ENCODE measurements at places on chromosomes 16 and 17.

GRCh38 chr16:59126486-59126885, 392.4 kb upstream of the GOT2 start:
- no peak for DNase-seq

GRCh38 chr16:21301168-21301894, 23.2 kb upstream of the CRYM start:
- DNase-seq: no peak

GRCh38 chr16:4894276-4895150, 42.4 kb downstream of the PPL start:
- DNase-seq: no peak

GRCh38 chr17:56978441-56979090, 635 bp downstream of the SCPEP1 start:
- no peak for DNase-seq

GRCh38 chr16:48959747-48960146, 321.9 kb downstream of the CBLN1 start:
- DNase-seq: no peak

GRCh38 chr16:31157136-31157535, 7.3 kb upstream of the PRSS36 start:
- no peak for DNase-seq

DNA sequence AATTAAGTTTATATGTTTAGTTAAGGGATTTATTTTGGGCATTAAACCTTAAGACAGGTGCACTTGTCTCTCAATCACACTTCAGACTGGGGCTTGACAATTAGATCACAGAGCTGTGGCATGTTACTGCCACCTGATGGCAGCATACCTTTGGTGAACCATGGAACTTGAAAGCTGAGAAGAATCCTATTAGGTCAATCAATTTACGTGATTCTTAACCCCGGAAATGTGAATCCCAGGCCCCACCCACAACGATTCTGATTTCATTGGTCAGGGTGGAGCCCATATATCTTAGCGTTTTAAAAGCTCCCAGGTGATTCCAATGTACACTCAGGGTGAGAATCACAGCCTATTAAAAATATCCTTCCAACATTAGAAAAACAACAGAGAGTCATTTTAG, 91.0 kb downstream of the GSG1L start:
- no peak for DNase-seq

DNA sequence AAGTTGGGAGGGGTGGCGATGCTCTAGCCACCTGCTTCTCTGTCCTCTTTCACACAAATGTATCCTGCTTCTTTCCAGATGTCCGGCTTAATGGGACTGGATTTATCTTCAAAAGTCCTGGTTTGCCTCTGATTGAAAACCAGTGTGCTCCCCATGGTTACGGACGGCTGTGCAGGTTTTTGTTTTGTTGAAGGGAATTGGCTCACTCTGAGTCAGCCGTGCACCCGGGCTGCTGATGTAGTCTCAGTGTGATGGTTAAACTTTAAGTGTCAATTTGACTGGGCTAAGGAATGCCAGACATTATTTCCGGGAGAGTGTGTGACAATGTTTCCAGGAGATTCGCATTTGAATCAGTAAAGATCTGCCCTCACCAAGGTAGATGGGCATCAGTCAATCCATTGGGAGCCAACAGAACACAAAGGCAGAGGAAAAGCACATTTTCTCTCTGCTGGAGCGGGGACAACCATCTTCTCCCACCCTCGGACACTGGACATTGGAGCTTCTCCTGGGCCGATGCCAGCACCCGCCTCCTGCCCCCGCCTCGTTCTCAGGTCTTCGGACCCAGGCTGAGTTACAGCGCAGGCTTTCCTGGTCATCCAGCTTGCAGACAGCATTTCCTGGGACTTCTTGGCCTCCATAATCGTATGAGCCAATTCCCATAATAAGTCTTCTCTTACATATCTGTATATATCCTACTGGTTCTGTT, 126.9 kb upstream of the TNRC6C start:
- no peak for DNase-seq

- no peak for DNase-seq
These were observed 379.0 kb upstream of the SOX9 start for GRCh38 chr17:71741836-71742235.

DNA sequence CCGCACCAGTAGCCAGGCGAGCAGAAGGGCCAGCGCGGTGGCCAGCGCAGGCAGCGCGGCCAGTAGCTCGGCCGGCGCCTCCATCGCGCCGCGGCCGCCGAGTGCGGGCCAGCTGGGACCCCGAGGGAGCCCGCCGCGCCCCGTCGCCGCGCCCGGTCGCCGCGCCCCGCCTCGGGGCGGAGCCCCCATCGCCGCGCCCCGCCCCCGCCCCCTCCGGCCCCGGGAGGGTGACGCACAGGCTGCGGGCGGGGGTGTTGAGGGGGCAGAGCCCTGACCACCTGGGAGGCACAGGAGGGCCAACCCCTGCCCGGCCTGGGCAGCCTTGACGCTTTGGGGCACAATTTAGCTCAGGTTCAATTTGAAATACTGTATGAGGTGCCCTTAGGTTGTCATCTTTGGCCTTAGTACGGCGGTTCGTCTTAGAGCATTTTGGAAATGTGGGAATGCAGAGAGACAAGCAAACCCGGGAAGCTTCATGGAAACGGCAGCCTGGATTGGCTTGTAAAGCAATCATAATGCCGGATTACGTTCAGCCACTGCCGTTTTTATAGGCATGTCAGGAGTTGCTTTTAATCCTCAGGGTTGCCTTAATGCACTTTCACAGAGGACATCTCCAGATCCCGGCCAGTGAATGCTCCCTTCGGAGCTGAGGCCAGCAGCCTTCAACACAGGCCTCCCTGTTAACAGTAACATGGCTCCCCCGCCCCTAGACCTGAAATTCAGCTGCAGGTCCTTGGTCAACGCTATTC, at the start of gene MXRA7:
MXRA7 (minus strand) TSS at position 103 of the 749 bp plus-strand sequence; CDS start at position 84, 19 bp downstream.
- DNase-seq: peak; percentile 45

GRCh38 chr17:17077861-17078732, 35.8 kb downstream of the MPRIP start:
- no peak for DNase-seq

- DNase-seq: no peak
These were observed 444.1 kb upstream of the RBFOX1 start for GRCh38 chr16:6888531-6888930.

- no peak for DNase-seq
These were observed 1.9 kb upstream of the PLEKHG4 start for GRCh38 chr16:67277294-67277998.

DNA sequence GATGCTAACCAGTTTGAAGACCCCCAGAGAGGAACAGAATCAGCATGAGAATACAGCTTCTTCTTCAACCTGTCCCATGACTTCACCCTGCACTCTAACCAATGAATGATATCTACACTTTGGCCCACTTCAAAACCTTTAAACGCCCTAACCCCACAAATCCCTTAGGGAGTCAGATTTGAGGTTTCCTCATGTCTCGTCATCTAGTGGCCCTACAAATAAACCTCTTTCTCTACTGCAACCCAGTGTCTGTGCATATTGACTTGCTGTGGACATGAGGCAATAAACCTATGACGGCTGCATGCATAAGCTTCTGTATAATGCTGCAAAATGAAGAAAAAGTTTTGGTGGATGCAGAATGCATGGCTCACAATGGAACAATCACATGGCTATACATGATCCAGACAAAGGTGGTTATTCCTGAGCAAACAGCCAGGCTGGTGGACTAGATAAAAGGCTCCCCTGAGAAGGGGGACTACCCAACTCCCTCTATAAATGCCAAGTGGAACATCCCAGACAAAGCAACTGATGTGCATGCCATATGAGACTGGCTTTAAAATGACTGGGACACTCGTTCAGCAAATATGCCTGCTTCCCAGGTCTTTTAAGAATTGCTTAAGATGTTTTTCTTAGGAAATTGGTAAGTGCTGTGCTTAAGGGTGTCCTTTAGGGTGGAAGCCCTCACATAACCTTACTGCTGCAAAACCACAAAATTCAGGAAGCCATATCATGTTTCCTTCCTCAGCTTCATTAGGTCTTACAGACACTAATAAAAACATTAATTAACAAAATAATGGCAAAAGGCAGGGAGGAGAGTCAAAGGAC, 12.2 kb downstream of the N4BP1 start:
- DNase-seq: no peak

- no peak for DNase-seq
These were observed 841 bp upstream of the NDRG4 start for GRCh38 chr16:58499092-58499511.

DNA sequence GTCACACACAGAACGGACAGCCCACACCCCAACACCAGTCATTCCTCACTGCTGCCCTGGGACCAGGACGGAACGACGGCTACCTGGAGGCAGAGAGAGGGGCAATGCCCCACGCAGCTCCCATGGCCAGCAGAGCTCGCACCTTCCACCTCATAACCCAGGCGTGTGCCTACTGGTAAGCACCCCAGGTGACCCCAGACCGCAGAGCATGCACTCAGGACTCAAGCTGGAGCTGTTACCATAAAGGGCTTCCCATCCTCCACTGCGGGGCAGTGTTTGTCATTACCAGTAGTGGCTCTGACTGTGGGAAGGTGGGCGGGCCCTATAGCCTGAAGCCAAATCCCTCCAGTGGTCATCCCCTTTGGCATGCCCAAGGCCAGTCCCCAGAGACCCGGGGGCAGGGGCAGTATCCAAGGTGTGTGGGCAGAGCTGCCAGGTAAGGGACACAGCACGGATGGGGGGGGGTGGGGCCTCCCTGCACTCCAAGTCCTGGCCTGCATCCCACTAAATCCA, 4.7 kb upstream of the BCAR1 start:
- no peak for DNase-seq

GRCh38 chr16:47043200-47043599, 69.7 kb upstream of the DNAJA2 start:
- no peak for DNase-seq

DNA sequence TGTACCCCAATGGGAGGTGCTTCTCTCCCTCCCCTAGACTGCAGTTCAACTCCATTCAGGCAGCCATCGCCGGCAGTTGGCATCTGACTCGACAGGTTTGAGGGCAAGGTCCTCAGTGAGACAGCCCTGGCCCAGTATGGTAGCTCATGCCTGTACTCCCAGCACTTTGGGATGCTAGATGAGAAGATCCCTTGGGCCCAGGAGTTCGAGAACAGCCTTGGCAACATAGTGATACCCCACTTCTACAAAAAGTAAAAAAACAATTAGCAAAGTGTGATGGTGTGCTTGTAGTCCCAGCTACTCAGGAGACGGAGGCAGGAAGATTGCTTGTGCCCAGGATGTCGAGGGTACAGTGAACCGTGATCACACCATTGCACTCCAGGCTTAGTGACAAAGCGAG, 12.1 kb downstream of the VPS35L start:
- no peak for DNase-seq

GRCh38 chr16:57620335-57621231, 7.8 kb upstream of the ADGRG1 start:
- DNase-seq: no peak

DNA sequence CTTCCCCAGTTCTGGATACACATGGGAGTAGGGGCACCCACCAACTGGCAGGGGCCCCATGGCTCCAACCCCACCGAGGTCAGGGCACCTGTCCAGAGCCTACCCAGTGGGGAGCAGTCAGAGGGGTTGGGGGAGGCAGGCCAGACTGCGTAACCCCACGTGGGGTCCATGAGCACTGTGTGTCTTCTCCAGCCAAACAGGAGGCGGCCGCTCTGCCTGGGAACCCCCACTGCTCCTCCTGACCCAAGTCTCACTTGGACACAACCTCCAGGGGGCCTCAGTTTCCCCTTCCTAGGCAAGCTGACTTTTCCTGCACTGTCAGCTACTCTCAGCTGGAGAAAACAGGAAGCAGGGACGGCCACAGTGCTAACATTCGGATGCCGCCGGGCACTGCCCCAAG, 7.5 kb downstream of the ZNF469 start:
- no peak for DNase-seq

DNA sequence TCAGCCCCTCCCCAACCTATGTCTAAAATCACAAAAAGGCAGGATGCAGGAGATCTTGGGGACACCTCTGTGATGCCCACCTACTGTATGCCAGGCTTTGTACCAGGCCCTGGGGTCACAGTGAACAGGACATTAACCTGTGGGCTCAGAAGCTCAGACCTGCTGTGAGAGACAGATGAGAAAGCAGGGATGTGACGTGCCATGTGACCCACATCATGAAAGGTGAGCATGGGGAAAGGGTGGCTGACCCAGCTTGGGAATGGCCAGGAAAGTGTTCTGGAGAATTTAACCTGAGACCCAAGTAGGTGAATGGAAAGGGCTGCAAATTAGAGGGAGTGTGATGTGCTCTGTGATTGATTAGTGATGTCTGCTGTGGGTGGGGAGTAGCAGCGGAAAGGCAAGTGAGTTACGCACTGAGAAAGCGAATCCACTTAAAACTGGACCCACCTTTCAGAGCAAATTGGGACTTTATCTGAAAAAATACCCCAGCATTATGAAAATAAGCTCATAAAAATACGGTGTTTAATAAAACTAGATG, 132.2 kb downstream of the IRF8 start:
- no peak for DNase-seq

DNA sequence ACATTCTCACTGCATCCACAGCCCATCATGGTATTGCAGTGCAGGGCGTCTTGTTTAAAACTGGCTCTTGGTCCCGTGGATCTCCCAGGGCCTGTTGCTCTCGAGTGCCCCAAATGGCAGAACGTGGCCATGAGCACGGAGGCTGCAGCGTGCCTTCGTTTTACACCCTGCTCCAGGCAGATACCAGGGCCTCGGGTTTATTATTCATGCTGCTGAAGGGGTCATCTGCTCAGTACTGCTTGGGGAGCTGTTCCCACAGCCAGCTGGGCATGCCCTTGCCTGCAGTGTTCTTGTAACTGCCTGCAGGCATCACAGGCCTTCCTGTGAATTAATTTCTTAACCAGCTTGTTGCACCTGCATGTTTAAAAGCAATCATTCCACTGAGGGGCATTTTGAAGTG, 129.7 kb upstream of the CHMP6 start:
- peak; percentile 47 for DNase-seq

- DNase-seq: no peak
These were observed 7.7 kb upstream of the SLC38A8 start for GRCh38 chr16:84050316-84050715.

DNA sequence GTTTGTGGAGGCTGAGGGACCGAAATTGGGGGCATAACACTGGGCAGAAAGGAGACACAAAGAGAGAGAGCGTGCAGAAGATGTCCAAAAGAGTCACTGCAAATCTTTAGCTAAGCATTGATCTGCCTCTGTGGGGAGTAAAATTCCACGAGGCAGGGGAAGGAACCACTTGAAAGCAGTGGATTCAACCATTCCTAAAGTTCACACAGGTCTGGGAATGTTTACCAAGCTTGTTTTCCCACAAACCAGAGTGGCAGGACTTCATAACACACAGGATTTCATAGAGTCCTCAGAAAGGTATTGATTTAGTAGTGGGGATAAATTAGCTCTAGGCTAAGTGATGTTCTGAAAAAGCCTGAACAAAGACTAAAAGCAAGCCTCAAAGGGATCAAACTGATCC, 66.1 kb upstream of the RPL38 start:
- DNase-seq: no peak

- DNase-seq: no peak
These were observed 239.5 kb upstream of the IRX3 start for GRCh38 chr16:54526087-54526486.

- DNase-seq: no peak
These were observed 267.3 kb downstream of the CPPED1 start for GRCh38 chr16:12536412-12536746.

Data from stimulated activated CD4-positive, alpha-beta T cell treated with anti-CD3 and anti-CD28 coated beads, Interleukin-15, amount 100 ng/mL, for 1 hour (primary cell).